Activated gamma-delta T cell treated with anti-CD3 and anti-CD28 coated beads, Interleukin-2, amount 50 U/mL, for 16 hours (primary cell): ENCODE measurements at places on chromosomes 7 and 10.

GRCh38 chr10:129725482-129725881, 238.6 kb downstream of the EBF3 start:
- DNase-seq: no peak

- no peak for DNase-seq
These were observed 163.2 kb downstream of the AVL9 start for GRCh38 chr7:32658467-32658869.

- DNase-seq: peak; percentile 51
These were observed 8.4 kb upstream of the LFNG start for GRCh38 chr7:2510909-2511768.

- no peak for DNase-seq
These were observed 15.6 kb upstream of the SLC25A13 start for GRCh38 chr7:96337519-96337918.

DNA sequence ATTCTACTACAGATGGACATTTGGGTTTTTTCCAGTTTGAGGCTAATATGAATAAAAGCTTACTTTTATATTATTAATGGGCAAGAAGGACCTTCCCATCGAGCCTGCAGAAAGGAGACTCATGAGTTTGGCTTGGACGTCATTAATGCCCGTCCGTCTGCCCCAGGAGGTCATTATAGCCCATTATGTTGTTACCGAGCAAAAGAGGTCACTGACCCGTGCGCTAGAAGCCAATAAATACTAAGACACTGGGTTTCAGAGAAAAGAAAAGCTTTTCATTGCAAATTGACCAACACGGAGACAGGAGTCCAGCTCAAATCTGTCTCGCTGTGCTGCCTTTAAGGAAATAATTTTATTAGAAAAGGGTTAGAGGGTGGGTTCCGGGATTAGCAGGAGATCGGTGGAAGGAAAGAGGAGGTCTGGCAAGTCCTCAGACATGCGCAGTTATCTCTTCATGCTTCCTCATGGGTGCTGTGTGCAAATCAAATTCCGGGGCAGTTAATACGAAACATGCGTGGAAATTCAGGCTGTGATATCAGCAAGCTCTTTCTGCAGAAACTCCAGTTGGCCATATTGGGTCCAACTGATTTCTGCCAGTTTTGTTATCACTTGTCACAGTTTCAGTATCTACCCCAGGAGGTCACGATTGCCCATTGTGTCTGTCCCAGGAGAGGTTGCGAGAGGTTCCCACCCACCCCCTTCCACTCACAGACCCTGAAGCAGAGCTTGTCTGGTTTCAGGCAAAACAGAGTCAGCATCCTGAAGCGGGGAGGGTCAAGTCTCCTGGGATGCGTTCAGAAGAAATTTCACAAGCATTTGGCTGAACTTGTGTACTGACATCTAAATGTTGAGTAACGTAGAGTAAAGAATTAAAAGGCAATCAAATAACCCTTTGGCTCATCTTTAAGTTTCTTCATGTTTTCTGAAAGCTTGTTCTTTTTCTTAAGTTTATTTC, 1.1 kb upstream of the GALNTL5 start:
- no peak for DNase-seq

DNA sequence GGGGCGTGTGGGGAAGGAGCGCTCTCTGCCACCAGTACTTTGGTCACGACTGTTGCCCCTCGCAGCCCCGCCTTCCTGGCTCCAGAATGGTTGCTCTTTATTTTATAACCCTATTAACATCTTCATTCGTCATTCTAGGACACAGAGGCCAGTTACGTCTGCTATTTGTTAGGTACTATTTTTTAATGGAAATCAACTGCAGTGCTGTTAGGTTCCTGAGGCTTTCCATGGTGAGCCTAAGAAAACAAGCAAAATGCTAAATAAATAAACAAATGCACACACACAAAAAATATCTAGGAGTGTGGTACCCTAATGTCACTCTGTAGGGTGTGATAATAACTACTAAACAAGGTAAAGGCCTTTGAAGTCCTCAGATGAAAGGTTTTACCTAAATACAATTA, 71.1 kb downstream of the SLC37A3 start:
- DNase-seq: no peak

DNA sequence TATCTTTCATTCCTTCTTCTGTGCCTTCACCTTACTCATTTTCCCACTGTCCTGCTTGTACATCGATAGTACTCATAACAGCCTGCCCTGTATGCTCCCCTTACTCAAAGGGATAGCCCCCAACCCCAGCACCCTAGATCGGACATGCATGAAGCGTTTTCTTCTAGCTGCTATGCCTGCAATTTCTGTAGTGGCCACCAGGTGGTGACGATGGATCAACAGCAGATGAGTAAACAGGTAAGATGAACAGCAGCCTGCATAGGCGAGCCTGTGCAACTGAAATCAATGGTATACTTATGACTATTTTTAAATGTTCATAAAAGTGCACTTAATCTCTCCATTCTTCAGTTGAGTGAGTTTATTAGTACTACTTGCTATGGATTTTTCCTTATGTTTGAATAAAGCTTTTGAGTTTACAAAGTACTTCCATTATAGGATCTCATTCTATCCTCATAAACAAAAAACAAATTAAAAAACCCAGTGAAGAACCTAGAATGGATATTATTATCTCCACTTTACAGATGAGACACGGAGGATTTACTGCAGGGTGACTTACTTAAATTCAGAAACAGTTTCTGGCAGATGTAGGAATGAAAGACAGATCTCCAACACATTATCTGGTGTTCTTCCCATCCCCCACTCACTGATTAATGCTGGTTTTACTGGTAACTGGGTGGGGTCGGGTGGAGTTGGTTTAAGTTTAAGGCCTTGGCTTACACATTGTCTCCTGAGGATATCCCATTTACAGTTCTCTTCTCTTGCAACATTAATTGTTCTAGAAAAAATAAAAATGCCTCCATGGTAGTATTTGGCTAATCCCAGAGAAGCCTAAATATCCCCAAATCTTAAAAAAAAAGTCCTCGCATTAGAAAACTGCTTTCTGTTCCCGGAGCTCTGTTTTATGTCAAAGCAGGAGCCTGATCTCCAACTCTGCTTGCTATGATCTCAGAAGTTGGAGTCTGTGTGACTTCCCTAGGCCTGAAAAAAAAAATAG, 222.1 kb downstream of the GLI3 start:
- no peak for DNase-seq

- no peak for DNase-seq
These were observed 162.0 kb upstream of the TMEM72 start for GRCh38 chr10:44749151-44749550.

GRCh38 chr10:71888623-71889387, 37.8 kb upstream of the PSAP start:
- DNase-seq: no peak

GRCh38 chr10:61792097-61792716, 109.3 kb upstream of the ARID5B start:
- DNase-seq: no peak

- DNase-seq: no peak
These were observed 352.4 kb downstream of the TCERG1L start for GRCh38 chr10:130958981-130959751.

- no peak for DNase-seq
These were observed 10.8 kb upstream of the PYROXD2 start for GRCh38 chr10:98425511-98426352.

- DNase-seq: no peak
These were observed 47.7 kb downstream of the LRGUK start for GRCh38 chr7:134174795-134175261.

DNA sequence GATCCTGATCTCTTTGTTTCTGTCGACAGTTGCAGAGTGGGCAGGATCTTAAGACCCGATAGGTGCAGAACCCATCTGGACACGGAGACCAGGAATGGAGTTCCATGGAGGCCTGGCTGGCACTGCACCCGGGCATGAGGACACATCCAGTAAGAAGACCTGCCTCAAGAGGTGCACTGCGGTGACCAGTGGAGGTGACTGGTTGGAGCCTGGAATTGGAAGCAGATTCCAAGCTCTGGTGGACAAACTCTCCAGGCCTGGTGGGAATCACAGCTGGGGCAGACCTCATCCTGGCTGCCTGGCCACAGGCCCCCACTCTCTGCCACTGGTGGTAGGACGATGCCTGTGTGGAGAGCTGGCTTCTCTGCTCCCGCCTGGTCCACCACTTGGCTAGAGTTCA, 31.0 kb downstream of the ZNF775 start:
- DNase-seq: no peak

- no peak for DNase-seq
These were observed 462.5 kb upstream of the IGFBP3 start for GRCh38 chr7:46383605-46384004.

- no peak for DNase-seq
These were observed 36.8 kb downstream of the CTBP2 start for GRCh38 chr10:125123476-125124114.

DNA sequence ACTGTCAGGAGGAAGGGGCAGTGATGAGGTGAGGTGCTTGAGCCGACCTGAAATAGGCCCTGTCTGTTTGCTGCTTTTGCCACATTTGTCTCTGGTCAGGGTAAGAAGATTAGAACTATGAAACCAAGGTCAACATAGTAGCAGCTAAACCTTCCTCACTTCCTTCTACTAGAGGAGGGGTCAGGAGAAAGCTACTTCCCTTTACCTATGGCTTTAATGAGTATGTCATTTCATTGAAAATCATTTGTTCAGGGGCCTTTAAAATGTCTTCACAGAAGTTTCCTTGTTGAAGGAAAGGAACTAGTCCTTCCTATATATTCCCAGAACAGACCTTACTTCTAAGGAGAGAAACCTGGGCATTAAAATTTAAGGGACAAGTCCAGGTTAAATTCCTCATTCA, 19.0 kb downstream of the HYAL4 start:
- no peak for DNase-seq

DNA sequence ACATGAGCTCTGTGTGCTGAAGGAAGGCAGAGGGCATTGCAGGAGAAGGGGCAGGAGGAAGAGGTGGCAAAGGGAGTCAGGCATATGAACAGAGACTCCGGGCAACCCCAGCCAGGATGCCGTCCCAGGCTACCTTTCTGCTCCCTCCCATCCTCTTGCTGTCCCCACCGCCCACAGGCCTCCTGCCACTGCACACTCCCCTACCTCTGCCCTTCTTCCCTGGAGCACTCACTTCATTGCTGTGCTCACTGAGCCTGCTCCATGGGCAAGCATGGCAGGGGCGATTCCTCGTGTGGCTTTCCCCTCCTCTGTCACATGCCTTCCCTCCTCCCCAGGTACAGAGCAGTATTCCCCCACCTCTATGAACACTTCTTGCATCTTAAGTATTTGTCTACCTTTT, 93.4 kb downstream of the FANK1 start:
- DNase-seq: no peak

- no peak for DNase-seq
These were observed 10.2 kb downstream of the BZW2 start for GRCh38 chr7:16656141-16656540.

DNA sequence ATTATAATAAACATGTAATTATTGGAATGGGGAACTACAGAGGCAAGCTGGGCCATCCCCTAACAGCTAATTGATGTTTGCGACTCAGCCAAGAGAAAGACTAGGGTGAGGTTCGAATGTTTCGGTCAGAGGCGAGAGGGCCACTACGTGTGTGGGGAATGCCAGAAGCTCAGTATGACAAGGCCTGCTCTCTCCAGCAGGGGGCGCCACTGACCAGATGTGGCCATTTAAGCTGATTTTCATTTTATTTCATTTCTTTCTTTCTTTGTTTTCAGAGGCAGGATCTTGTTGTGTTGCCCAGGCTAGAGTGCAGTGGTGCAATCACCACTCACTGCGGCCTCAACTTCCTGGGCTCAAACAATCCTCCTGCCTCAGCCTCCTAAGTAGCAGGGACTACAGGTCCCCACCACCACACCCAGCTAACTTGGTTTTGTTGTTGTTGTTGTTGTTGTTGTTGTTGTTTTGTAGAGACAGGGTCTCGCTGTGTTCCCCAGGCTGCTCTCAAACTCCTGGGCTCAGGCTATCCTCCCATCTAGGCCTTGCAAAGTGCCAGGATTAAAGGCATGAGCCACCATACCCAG, 38.1 kb downstream of the TMEM130 start:
- DNase-seq: peak; percentile 8

- no peak for DNase-seq
These were observed 302.7 kb downstream of the HDAC9 start for GRCh38 chr7:18798088-18798906.

GRCh38 chr10:31204090-31204489, 114.9 kb upstream of the ZEB1 start:
- DNase-seq: no peak

DNA sequence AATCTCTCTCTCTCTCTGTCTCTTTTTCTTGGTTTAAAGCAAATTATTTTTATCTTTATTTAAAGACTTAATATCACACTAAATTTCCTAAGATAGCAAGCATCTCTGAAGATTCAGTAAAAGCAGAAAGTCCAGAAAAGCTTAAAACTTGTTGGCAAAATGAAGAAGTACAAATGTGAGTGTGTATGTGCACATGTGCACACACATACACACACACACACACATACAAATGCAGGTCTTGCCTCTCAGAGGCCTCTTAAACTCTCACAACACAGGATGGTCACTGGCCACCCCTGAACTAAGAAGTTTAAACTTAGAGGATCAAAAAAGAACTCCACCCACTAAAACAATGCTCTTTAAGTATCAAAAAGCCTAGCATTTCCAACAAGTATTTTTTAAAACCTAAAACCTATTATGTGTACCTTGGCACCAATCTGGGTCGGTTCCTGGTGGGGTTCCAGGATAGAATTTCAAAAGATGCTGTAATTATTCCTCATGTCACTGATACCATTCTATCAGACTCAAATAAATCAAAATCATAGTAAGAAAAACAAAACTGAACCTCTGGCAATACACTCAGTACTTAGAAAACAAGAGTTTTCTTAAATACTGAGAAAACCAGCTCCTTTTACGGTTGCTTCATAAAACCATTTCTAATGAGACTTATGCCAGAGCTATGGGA, 55.0 kb downstream of the SORBS1 start:
- no peak for DNase-seq

DNA sequence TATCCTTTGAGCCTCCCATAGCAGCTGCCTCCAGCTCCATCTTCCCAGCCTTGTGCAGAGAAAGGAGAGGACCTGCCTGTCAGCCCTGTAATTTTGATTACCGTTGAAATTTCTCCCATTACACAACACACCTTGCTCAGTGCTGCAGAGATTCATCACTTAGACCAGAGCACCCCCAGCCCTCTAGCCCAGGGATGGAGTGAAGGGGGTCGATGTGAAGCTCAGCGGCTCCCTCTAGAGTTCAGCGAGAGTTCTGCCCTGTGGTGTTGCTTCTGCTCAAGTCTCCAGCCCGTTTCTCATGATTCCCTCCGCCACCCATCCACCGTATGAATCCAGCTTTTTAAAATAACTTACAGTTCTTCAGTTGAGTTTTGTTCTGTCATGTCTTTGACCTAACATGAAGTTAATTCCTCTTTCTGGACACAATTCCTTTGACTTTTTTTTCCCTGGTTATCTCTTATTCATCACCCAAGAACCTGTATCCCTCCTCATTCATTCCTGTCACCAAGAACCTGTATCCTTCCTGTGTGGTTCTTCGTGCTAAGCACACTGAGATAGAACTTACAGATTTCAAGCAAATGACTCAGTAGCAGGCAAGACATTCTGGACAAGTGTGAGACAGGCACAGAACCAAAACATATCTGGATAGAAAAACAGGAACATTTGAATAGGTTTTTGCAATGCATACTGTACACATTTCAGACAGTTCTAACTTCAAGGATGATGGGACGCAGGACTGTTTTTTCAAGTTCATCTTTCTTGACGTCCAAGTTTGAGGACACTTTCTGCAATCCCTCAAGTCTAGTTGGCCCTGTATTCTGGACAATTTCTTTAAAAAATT, 35.0 kb upstream of the ZNF32 start:
- DNase-seq: no peak
